CD4-positive, alpha-beta T cell treated with Interleukin-21 for 1 hour (primary cell): ENCODE measurements at places on chromosomes 16 and 17.

- no peak for DNase-seq
Observed at GRCh38 chr17:43846963-43847371, at the start of gene CD300LG. TSS of gene CD300LG (plus strand) at chr17:43847176. CDS start at chr17:43847217, 41 bp downstream.

DNA sequence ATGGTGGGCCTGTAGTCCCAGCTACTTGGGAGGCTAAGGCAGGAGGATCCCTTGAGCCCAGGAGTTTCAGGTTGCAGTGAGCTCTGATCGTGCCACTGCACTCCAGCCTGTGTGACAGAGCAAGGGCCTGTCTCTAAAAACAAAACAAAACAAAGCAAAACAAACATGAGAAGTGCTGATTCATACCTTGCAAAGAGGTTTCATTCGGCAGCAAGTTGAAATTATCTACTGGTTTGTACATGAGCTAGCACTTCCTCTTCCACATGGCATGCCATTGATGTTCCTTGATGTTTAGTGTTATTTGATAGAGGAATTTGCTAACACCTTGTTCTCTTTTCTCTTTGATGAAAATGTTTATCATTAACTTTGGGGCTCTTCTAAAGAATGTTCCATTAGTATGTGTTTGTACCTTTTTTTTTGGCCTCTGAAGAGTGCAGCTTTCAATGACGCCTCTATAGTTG, 50.6 kb downstream of the SPECC1 start:
- DNase-seq, result no peak

GRCh38 chr17:11693284-11693683, 95.0 kb downstream of the DNAH9 start:
- no peak for DNase-seq

- peak; percentile 73 for DNase-seq
Observed at GRCh38 chr17:29722411-29723198, 99.9 kb upstream of the CORO6 start.

DNA sequence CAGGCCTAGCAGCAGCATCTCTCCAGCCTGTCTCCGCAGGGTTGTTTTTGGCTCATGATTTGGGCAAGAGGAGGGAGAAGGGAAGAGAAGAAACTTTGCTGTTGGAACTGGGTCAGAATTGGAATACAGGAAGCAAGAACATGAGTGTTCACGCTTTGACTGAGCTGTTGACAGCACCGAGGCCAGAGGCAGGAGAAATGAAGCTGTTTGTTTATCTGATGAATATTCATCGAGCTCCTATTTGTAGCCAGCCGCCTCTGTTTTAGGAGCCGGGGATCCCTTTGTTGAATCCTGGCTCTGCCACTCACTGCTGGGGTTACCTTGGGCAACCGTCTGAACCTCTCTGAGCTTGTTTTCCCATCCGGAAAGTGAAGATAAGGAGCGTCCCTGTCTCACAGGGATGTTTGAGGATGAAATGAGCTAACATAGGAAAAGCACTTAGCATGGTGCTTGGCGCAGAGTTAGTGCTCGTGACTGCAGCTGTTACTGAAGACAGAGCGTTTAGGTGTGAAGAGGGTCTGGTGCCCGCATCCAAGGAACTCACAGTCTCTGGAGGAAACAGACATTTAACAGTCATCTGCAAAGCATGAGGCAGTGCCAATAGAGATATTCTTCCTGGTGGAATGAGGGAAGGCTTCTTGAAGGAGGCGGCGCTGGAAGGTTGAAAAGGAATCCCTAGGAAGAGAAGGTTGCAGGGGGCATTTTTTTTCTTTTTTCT, 29.2 kb downstream of the RAP1GAP2 start:
- DNase-seq, result no peak

DNA sequence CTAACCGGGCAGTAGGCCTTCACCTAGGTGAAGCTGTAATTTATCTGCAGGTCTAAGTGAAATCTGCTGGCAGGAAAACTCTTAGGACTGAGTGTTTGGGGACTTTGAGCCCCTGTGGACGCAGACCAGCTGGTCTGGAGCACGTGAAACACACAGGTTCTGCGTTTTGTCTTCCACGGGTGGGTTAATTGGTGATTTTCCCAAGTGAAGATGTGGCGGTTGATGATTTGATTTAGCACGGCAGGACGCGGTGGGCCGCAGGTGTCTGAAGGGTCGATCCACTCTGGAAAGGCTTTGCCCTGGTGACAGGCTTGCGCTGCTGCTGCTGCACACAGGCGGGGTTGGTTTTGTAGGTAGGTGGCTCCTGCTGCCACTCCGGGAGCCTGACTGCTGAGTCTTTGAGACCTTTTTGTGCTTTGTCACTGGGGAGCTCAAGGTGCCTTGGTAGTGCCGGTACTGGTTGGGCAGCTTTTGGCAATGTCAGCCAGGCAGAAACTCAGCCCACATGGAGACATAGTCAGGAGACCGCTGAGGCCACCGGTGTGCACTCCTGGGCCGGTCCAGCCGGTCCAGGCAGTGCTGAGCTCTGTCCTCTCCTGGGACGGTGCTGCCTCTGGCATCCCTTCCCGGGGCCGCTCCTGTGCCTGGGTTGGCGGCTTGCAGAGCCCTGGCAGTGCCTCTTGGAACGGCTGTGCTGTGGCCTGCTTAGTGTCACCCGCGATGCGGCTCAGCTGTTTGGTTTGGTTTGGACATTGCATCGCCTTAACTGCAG, 2.3 kb downstream of the BAIAP2 start:
- DNase-seq, result no peak

GRCh38 chr17:65742403-65743307, 181.2 kb upstream of the AXIN2 start:
- no peak for DNase-seq

- peak; percentile 53 for DNase-seq
Observed at GRCh38 chr16:1057252-1057932, 15.2 kb upstream of the SSTR5 start.
